Head of caudate nucleus (tissue), 42 donors: ENCODE measurements at places on chromosomes 4 and X.

DNA sequence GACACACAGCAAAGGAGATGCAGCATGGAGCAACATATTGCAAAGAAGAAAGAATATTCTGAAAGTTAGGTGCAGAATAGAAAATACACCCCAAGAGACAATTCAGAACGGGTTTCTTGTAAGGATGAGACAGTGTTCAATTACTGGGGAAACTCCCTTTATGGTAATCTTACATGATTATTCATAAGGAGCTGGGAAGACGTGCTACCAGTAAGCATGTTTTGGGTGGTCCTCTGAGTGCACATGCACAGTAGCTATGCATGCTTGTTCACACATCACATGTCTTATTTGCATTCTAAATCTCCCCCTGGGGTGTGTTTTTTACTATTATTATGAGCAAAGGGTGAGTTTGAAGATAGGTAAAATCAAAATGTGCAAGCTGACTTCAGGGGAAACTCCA lies 1448.8 kb downstream of the TECRL start:
- DNase-seq: no peak

- no peak for DNase-seq
Measured at GRCh38 chr4:168259096-168259495, 59.5 kb downstream of the DDX60 start.

- no peak for DNase-seq
Measured at GRCh38 chrX:86711531-86712180, 563.4 kb downstream of the DACH2 start.

DNA sequence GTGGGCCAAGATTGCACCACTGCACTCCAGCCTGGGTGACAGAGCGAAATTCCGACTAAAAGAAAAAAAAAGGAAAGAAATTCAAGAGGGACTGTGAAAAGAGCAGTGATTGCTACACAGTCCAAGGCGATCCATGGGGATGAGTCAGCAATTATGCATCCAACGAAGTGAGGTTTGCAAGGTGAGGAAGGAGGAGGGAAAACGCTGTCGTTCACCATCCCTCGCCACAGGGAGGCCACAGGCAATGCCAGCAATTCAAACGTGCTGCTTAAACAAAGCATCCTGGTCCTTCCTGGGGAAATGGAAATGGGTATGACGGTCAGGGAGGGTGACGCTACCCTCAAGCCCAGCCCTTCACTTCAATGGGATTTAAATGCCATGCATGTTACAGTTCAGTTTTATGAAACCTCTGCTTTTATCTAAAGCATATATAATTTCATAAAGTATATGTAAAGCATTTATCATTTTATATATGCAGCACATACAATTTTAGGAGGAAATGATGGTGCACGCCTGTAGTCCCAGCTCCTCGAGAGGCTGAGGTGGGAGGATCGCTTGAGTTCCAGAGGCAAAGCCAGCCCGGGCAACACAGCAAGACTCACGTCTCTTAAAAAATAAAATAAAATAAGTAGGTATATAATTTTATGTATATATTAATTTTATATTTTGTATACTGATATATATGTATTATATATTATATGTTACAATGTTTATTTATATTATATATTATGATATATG lies 108.7 kb downstream of the DHRSX start:
- DNase-seq: no peak

DNA sequence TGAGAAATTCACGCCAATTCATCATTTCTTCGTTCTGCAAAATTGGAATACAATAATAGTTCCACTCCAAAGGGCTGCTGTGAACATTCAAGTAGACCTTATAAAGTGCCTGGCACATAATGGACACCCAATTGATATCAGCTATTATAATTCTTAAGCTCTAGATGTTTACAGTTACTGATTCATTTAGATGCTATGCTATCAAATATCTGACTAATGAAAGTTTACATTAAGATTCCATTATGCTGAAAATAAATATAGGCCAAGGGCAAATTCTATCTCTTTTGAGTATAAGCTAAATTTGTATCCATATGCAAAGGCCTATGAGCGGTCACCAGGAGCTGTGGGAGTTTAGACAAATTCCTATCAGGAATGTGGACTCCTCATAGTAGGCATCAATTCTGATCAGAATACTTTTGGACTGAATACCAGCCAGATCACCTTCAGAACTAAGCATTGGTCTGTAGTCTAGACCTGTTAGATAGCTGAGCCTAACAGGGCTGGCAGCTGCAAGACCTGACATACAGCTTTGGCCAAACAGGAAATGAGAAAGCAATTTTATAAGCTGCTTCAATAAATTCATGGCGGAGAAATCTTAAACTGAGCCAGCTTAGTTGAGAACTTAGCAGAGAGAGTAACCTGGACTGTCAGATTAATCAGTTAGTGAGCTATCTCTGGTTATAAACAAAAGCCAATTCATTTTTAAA lies 384.3 kb upstream of the ACTRT1 start:
- DNase-seq: no peak

- no peak for DNase-seq
Measured at GRCh38 chr4:15677507-15677988, 4.1 kb upstream of the FAM200B start.

DNA sequence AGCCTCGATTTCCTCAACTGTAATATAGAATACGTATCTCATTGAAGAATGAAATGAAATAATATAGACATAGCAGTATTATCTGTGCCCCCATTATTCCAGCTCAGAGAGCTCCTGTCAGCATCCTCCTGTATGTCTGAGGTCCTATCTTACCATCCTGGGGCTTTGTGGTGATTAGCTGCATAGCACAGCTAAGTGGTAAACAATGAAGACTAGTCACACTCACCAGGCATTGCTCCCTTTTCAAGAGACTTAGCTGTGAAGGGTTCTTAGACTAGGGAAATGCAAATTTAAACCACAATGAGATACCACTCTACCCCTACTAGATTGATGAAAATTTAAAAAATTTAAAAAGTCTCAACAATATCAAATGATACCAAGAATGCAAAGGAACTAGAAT lies 172.9 kb downstream of the SLC39A8 start:
- no peak for DNase-seq

GRCh38 chrX:69179380-69179911 lies 14.2 kb upstream of the PJA1 start:
- DNase-seq: peak; percentile 74
